ENCODE measurements at places on chromosomes 2 and 18. TPM values are rescaled to one million over a fixed set of nuclear protein-coding genes. Genes with fewer than 3 reads are reported as not detected.

- DNase-seq, result no peak
These were observed 31.6 kb downstream of the INPP5D start for GRCh38 chr2:233091595-233092375.

DNA sequence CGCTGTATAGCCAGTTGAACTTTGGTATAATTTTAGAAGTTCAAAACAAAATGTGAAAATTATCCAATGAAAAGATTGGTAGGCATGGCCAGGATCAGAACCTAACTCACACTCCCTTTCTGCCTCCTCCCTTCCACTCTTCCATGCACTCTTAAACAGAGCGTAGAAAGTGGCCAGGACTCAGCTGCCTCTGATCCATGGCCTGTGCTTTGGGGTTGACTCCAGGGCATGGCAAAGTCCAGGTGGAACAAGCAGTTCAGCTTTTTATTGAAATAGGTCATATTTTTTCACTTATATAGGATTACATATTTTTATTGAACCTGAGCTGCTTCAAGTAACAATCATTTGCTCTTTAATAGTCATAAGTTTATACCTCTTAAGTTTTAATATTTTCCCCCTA is 26.2 kb downstream of the INPP1 start:
- DNase-seq, result no peak

DNA sequence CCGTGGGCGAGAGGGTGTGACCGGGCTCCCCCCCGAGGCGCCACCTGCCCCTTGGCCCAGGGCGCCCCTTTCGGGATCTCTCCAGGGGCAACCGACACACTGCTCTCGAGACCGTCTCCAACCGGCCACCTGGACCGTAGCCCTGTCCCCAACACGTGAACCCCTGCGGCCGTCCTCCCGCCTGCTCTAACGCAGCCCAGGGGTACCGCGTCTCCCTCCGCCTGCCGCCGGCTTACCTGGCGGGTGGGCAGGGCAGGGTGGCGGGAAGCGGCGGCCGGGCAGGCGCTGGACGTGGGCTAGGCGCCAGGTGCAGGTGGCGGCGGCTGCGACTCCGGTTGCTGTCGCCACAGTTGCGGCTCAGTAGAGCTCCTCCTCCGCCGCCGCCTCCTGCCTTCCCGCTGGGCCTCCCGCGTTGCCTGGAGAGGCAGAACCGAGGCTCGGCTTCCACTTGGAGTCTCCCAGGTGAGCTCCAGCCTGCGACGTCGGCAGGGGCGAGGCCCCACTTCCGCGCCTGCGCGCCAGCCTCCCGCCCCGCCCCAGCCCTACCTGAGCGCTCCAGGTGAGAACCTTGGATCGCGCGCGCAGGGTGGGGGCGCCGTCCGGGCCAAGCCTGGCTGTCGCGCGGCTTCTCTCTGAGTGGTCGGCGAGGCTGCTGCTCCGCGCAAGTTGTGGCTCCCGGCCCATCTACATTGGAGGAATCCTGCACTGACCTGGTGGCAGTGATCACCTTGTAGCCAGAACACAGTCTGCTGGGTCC is at the start of gene GALNT3:
Gene GALNT3 (minus strand): TSS at position 469 of the 757 bp plus-strand sequence. CDS start 23,547 bp downstream, outside the sequence.
- DNase-seq, result no peak

The DNAJB2 gene
- total RNA-seq, result 40.1 TPM

DNA sequence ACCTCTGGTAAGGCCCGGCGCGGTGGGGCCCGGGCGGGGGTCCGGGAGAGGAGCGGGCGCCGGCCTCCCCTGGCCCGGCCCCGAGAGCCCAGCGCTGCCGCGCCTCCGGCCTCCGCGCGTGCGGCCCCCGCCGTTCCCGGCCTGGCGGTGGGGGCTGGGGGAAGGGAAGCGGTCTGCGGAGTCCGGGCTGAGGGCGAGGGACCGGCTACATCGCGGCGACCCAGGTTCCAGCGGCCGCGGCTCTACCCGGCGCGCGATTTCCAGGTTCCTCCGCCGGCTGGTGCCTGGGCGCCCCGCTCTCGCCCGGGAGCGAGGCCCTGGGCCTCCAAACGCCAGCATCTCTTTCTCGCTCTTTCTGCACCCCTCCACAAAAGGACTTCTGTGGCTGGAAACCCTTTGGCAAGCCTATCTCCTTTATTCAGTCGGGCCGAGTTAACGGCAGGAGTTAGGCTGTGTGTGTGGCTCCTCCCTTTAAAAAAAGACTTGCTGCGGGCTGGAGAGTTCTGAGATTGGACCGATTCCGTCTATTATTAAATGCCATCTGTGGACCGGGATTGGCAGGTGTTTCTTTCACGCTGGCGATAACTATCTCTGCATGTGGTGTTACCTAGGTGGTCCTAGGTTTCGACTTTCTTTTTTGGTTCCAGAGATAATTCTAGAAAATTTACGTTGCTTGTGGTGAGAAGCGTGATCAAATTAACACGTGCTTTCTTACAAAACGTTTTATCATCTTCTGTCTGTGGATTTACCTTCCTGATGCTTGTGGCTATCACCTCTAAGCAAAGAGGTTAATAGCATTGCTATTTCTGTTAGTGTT is 592 bp downstream of the ME2 start:
- peak; percentile 50 for DNase-seq

The TMEM185B gene
- total RNA-seq, result 27.6 TPM

GRCh38 chr2:199757233-199757870 is 93.6 kb downstream of the FTCDNL1 start:
- DNase-seq, result peak; percentile 84

Data from myocyte (in vitro differentiated cells).